Ovary (tissue), 10 donors: ENCODE measurements at places on chromosomes 16 and 17.

- DNase-seq, result no peak
These were observed 8.4 kb upstream of the TNS4 start for GRCh38 chr17:40509626-40510327.

DNA sequence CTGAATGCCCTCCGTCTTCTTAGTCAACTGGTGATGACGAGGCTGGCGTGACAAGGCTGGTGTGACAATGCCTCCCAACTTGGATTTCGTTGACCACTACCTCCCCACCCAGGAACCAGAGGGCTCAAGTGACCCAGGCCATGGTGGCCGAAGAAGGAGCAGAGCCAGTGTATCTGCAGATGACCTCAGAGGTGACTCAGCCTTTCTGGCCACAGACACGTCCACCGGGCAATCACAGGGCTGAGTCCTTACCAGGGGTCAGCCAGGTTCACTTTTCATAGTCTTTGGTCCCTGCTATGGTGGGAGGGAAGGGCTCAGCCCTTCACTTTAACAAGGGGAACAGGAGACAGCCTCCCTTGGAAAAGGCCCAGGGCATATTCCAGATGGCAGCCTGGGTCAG is 116.3 kb downstream of the MAF start:
- DNase-seq, result no peak

- DNase-seq, result no peak
These were observed 56.6 kb upstream of the RBBP6 start for GRCh38 chr16:24482681-24483202.

- DNase-seq, result peak; percentile 66
These were observed 943 bp upstream of the COTL1 start for GRCh38 chr16:84618581-84619460.

DNA sequence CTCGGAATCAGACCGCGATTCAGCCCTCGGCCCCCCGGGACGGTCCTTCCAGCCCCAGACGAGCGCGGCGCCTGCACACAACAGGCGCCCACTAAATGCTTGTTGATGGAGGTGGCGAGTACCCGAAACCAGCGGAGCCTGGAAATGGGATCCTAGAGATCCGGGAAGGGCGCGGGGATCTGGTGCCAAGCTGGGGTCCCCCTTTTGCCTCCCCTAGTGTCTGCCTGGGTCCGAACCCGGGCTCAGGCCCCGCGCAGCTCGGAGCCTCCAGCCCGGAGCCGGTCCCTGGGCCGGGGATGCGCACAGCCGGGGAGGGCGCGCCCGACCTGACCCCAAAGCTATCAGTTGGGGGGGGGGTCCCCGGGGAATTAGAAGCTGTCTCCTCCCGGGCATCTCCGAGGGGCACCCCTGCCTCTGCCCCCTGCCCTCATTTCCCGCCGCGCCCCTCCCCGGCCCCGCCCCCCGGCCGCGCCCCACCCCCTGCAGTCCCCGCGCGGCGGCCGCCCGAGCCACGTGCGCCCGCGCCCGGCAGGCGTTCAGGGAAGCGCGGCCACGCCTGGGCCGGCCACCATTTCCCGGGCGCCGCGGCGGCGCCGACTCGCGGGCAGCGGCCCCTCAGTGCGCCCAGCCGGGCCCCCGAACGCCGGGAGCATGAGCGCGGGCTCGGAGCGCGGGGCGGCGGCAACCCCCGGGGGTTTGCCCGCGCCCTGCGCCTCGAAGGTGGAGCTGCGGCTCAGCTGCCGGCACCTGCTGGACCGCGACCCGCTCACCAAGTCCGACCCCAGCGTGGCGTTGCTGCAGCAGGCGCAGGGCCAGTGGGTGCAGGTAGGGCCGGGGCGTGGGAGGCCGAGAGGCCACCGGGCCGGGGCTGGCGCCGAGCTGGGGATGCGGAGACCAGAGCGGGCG is at the start of gene CPNE7:
Gene CPNE7 (plus strand): TSS at position 512 of the 906 bp plus-strand sequence. CDS start 140 bp downstream, at position 652.
- DNase-seq, result no peak

DNA sequence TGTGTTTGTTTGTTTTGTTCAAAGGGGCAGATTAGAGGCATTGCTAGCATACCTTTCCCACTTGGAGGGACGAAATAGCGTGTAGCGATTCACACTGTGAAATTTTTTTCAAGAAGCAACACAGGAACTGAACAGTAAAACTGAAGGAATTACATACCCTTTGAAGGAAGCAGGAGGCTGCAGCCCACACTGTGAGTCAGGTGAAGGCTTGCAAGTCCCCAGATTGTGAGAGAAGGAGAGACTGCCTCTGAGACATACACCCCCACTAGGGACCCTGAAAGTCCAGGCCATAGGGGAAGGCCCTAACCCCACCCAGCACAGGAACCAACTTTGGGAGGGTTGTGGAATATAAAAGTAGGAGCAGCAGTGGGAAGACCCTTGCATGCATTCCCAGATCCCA is 69.6 kb upstream of the HS3ST3A1 start:
- no peak for DNase-seq

DNA sequence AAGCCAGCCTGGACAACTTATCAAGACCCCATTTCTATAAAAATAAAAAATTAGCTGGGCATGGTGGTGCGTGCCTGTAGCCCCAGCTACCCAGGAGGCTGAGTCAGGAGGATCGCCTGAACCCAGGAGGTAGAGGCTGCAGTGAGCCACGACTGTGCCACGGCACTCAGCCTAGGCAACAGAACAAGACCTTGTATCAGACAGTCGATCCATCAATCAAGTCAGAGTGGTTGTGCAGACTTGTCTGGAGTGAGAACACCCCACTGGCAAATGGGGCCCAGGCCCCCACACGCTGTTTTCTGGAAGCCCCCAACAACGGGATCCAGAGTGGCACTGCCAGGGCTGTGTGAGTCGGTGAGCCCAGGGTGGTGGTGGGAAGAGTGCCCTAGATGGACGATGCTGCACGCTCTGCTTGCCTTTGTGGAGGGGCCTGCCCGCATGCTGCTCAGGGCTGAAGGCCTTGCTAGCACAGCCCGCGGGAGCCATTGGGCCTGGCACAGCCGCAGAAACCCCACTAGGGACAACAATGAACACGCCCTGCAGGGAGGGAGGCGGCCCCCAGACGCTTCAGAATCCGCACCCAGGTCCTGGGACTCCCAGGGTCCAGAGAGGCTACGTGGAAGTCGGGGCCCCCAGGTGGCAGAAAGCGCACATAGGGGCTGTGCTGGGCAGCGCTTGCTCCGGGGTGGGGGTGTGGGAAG is 80.1 kb upstream of the GNG13 start:
- no peak for DNase-seq

DNA sequence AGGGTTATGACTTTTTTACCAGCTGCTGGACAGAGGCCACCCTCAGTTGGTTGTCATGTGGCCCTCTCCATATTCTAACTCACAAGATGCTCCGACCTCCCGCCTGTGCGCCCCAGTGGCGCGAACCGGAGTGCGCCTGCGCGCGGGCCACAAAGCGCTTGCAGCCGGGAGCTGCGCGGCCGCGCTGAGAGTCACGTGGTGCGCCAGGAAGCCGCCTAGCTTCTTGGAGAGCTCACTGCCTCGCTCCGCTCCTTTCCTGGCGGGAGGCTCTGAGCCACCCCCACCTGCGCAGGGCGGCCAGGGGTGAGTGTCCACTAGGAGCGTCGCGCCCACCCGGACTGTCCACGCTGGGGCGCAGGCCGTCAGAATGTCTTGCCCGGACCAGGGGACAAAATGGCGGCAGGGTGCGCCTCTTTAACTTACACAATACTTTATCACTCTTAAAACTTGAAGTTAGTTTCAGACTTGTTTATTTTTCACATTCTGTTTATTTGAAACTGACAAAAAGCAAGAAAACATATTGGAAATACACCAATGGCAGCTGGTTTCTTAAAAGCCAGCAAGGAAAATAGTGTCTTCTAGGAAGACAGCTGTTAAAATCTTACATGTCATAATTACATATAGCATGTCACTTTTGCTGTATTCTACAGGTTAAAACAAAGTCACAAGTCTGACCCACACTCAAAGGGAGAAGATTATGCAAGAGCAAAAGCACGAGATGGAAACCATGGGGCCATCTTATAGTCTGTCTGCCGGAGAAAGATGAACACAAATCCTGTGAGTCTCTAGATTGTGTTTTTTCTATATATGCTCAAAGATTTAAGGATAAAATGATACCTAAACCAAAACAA is 357.9 kb downstream of the CNTNAP4 start:
- DNase-seq, result peak; percentile 21

GRCh38 chr16:3949287-3949686 is 68.8 kb upstream of the CREBBP start:
- DNase-seq, result no peak

GRCh38 chr17:19376811-19377210 is 1.5 kb upstream of the MAPK7 start:
- DNase-seq, result no peak

DNA sequence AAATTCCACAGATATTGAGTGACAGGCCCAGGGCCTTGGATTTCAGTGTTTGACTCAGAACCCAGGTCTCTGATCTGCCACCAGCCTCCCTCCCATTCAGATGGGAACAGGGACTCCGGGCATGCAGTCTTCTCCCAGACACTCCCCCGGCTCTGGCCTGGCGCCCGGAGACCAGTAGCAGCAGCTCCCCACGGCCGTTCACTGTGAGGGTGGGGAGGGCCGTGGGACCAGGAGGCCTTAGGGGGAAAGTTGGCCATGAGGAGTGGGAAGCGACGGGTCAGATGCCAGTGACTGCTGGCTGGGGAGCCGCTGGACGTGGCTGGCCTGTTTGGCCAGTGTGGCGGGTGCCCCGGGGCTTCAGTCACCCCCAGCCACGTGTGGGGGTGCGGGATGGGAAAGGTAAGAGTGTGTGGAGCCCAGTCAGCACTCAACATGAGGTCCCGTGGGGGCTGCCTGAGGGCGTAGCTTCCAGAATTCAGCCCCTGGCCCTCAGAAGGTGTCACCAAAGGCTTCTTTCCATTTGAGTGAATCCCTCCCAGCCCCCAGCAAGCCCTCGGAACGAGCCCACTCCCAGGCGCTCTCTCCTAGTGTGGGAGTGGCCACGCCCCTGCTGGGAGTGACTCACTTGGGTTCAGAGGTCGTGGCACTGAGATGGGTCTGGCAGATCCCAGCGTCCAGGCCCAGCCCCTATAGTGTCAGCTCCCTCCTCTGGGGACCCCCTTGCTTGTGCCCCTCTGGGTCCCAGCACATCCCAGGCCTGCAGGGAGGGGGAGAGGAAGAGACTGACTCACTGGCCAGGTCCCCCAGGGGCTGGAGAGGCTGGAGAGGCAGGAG is 309.4 kb downstream of the SEC14L1 start:
- DNase-seq, result peak; percentile 89

DNA sequence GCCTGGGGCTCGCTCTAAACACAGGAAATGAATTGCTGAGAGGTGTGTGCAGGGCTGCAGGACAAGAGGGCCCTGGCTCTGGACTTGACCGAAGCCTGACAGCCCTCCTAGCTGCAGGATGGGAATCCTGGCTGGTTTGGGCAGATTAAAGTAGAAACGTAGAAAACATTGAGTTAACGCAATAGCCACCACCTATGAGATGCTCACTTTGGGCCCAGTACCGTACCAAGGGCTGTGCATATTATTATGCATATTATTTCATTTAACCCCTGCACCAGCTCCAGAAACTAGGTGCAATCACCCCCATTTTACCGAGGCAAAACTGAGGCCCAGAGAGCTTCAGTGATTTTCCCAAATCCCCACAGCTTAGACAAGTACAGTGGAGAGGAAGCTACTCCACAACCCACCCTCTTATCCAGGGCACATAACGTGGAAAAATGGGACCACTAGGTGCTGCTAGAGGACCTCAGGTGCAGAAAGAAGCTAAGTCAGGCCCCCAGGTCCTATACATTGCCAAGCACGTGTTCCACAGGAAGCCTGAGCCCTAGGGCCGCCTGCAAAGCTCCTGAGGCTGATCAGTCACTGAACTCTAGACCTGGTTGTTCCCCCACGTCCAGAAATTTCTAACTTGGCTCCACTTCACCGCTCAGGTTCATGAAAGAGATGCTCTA is 79.2 kb downstream of the MYH11 start:
- no peak for DNase-seq

DNA sequence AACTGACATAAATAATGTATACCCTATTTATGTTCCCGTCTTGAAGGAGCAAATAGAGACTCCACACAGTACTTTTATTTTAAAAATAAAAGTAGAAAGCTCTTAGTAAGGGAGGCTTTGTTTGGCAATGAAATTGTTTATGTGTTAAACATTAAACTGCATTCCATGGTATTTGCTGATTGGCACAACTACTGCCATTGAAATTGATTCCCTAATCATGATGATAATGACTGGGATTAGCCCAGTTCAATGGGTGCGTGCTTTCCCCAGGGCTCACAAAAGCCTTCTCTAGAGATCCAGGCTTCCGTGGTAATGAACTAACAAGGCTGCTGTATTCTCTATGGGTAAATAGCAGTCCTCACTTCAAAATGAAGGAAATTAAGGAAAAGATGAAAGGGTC is 67.5 kb downstream of the GPRC5B start:
- no peak for DNase-seq

GRCh38 chr17:51761105-51761504 is 397.4 kb downstream of the CA10 start:
- no peak for DNase-seq

GRCh38 chr16:54436346-54436745 is 149.8 kb upstream of the IRX3 start:
- no peak for DNase-seq

GRCh38 chr16:77944631-77945030 is 77.7 kb upstream of the CLEC3A start:
- DNase-seq, result no peak

DNA sequence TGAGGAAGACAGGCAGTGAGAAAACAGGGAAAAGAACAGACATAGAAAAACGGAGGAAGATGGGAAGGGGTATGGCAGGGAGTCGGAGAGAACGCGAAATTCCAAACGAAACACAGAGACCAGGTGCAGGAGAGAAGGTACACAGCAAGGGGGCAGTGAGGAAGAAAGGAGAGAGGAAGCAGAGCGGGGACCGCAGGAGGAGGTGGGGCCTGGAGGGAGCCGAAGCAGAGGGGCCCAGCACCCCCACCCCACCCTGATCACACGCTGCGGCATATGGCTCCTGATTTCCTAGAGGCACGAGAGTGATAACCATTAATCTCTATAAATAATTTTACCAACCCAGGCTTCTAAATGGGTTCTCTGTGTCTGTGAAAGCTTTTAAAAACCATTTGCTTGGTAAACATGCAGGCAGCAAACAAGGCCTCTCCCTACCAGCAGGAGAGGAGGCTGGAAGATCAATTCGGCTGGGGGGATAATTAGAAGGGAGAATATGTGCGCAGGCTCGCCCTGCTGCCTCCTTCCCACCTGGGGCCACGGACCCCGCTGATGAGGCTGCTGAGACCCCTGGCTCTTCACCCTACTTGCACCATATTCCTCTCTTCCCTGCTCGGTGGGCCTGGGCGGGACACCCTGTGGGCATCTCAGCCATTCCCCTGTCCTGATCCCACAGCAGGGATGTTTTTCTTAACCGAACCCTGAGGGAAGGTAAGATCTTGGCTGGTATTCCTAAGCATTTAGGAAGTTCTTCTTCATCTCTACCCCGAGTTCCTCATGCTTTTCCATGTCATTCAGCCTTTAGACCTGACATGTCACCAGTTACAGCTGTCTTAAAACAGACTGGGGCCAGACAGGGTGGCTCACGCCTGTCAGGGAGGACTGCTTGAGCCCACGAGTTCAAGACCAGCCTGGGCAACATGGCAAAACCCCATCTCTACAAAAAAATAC is 86.7 kb downstream of the TMEM132E start:
- DNase-seq, result no peak

GRCh38 chr17:76631821-76632565 is 11.6 kb downstream of the ST6GALNAC1 start:
- no peak for DNase-seq

- no peak for DNase-seq
These were observed 168.4 kb upstream of the TBX2 start for GRCh38 chr17:61230972-61231820.

- no peak for DNase-seq
These were observed 138.8 kb downstream of the CCDC182 start for GRCh38 chr17:57606111-57606875.

GRCh38 chr17:60391471-60392041 is 377 bp downstream of the USP32 start:
- no peak for DNase-seq
